ENCODE measurements at places on chromosomes 12 and 14.

- peak; percentile 39 for DNase-seq
Observed at GRCh38 chr12:5022465-5023061, 21.1 kb upstream of the KCNA5 start.

- DNase-seq: no peak
Observed at GRCh38 chr12:91774434-91774921, 371.2 kb downstream of the BTG1 start.

DNA sequence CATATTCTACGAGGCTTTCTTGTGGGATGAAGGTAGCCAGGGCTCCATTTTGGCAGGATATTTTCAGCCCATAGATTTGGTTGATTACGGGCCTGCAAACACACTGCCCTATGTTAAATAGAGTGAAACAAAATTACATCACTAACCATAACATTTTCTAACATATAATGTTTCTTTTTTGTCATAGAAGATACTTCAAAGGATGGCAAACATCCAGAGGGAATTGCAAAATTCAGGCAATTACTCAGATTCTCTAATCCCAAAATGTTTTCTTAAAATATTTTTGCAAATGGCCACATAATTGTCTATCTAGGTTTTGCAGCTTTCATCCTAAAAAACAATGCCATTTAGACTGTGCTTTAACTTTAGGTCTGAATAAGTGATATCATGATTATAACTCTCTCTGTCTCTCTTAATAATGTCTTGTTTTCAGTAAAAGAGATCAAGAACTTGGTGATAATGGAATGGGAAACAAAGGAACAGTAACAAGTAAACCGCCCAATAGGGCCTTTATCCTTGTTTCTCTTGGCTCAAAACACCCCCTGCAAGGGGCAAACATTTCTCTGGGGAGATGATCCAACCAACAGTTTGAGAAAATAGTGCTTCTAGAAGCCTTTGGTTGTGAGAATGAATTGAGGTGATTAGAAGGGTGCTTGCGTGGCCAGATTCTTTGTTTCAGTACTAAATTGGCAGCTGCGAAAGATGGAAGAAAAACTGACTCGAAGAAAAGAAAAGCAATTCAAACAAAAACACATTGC is 54.4 kb upstream of the BTG1 start:
- DNase-seq: no peak

DNA sequence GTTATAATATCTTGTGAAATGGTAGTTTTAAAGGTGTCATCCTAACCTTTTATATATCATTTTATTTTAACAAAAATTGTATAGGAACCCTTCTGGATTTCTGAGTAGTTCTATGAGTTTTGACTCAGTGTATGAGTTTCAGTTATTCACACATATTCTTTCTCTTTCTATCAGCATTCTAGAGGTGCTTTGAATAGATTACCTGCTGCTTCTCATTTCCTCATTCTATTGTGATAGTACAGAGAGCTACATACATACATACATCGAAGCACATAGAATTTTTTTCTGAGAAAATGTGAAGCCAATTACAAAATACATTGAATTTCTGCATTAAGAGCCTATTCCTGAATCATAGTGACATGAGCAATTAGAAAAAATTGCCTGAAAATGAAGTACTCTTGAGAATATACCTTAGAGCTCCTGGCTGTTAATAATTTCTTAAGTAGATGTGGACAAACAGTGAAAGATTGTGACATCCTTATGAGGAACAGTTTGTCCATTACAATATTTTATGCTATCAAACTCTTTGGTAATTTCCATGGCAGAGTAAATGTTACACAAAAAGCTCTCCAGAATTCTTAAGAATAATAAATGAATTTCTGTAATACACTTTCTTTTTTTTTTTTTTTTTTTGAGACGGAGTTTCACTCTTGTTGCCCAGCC is 556.6 kb downstream of the TRHDE start:
- DNase-seq: no peak

- peak; percentile 55 for DNase-seq
Observed at GRCh38 chr14:64232095-64232838, 61.9 kb downstream of the ESR2 start.

- no peak for DNase-seq
Observed at GRCh38 chr14:32307881-32308582, 21.1 kb upstream of the AKAP6 start.
